ENCODE measurements at places on chromosomes 5 and 9.

- no peak for DNase-seq
Measured at GRCh38 chr5:176796970-176797369, 13.4 kb upstream of the UNC5A start.

DNA sequence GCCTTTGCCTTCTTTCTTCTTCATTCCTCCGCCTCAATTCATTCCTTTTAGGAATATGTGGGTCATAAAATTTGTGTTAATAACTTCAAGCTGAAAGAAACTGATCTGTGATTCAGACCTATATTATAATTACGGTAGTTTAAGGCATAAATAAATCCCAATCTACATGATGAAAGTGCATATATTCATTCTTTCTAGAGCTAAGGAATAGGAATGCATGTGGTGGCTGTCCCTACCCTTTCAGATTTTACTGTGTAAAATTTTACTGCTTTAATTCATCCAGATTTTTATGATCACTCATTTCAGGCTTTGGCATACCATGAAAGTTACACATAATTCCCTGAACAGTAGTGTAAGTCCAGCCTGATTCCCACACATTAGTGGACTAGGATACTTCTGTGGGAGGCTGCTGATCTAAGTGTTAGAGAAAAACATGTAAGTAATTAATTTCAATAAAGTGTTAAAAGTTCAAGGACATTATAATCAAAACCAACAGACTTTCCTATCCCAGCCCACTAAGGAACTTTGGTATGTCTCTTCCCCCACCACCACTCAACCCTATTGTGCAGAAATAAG lies 83.1 kb downstream of the HINT1 start:
- DNase-seq: no peak

DNA sequence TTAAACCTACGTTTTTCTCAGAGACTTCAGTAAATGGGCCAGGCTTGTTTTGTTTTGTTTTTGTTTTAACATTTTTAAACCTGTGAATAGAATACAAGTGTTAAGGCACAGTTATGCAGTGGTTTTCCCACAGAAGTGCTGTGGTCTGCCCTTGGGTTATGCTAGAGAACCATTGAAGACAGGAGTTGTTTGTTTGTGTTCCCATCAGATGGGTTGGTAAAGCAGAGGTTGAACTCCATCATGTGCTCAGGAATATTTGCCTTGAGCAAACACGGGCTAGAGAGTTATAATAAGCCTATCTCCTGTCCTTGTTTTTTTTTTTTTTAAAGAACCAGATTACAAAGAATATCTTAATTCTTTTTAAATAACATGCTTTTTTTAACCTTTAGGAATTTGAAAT lies 28.5 kb downstream of the RHOBTB3 start:
- no peak for DNase-seq

DNA sequence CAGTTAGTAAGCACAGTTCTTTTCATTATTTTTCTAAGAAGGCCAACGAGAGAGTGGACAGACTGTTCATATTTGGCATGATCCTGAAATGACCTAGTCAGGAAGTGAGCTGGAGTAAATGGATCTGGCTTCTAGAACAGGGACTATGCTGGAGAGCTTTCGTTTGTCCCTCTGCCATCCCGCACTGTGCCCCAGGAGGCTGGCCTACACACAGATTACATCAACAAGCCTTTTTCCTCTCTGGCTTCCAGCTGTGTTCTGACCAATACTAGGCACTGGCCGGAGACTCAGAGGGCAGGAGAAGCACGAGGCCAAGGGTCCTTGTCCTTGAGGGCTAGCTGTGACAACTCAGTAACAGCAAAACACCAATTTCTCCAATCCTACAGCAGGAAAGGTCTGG lies 127.8 kb downstream of the MED27 start:
- no peak for DNase-seq

DNA sequence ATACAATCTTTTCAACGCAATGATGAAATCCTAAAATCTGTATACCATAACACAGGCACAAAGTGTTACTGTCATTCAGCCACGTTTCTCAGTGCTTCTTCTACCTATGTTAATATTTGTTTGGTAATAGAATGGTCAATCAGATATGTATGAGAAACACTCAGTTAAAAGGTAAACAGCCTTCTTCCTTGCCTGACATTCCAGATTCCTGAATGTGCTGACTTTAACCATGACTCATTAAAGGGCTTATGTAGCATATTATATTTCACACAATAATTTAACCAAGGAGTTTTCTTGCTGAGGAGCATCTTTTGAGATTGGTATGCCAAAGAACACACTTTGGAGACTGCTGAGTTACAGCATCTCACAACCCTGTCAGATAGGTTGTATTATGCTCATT lies 187.6 kb downstream of the CETN3 start:
- no peak for DNase-seq

- DNase-seq: no peak
Measured at GRCh38 chr9:125439434-125440272, 178.0 kb downstream of the GAPVD1 start.

- DNase-seq: no peak
Measured at GRCh38 chr5:177256296-177256695, 47.2 kb downstream of the RAB24 start.

DNA sequence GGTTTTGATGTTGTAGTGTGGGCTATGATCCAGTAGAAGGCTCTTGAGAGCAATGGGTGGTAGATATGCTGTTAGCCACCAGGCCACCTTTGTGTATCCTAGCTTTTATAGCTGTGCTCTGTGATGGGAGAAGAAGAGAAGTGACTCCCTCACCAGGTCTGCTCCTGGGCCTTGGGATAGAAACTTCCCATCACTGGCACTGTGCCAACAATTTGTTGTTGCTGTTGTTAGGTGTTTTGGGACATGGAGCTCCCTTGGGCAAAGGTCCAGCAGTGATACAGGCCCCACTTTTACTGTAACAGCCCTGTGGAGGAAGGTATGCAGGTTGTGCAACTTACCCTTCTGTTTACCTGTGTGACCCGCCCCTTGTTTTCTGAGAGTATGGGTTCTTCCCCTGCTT lies 570.9 kb upstream of the GRIN3A start:
- DNase-seq: no peak

- DNase-seq: peak; percentile 92
Measured at GRCh38 chr9:33473643-33474352, at the start of gene NOL6. Gene NOL6, minus strand, starts transcription at chr9:33473924. Its CDS starts 82 bp downstream, at chr9:33473842.

DNA sequence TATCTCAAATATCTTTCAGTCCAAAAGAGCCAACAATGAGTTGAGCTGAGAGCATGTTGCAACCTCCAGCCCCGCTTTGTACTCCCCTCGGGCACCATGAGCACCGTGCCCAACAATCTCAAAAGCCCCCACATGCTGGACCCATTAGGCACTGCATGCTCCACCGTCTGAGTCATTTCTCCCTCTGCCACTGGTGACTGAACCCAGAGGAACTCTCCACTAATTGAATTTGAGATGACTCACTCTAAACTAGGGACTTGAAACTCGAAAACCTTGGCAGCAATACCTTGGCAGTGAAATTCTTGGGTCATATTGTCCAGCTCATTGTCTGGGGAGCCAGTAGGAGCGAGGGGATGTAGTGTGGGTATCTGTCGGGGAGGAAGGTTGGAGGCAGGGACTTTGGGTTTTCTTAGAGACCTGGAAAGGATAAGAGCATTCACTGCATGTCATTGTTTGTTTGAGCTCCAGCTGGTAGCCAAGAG lies 49.9 kb upstream of the SLIT3 start:
- peak; percentile 25 for DNase-seq

Measured in omental fat pad (tissue), 4 donors.